ENCODE measurements at places on chromosomes 12 and 14.

DNA sequence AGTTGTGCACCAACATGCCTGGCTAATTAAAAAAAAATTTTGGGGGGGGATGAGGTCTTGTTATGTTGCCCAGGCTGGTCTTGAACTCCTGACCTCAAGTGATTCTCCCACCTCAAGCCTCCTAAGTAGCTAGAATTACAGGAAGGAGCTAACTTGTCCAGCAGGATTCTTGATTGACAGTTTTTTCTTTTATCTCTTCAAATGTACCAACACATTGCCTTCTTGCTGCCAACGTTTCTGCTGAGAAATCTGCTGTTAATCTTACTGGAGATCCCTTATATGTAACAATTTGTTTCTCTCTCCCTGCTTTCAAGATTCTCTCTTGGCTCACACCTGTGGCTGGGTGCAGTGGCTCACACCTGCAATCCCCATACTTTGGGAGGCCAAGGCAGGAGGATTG, 22.4 kb upstream of the MARK3 start:
- DNase-seq = no peak

DNA sequence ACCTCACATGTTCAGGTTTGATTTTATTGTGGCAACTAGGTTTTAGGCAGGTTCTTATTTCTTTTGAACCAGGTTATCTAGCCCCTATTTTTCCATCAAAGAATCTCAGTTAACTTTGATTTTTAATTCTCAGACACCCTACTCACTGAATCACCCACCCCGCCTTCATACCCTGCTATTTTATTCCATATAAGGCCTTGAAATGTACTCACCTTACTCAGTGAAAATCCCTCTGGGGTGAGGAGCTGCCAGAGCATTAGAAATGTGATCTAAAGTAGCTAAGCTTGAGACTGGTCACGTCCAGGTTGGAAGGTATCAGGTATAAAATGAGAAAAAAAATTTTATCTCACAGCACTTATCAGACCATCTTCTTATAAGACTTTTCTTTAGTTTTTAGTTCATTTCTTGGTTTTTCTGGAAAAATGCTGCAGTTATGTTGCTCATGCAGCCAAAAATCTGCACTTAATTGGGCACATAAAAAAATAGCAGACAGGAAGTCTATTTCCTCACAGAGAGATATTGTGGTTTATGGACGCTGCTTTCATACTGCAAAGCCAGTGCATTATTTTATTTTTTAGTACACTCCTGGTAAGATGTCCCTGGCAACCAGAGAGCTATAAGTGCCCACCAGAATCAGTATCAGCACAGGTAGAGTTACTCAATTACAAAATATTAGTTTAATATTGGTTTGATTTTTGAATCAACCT, 101.5 kb upstream of the CCDC91 start:
- DNase-seq = no peak

DNA sequence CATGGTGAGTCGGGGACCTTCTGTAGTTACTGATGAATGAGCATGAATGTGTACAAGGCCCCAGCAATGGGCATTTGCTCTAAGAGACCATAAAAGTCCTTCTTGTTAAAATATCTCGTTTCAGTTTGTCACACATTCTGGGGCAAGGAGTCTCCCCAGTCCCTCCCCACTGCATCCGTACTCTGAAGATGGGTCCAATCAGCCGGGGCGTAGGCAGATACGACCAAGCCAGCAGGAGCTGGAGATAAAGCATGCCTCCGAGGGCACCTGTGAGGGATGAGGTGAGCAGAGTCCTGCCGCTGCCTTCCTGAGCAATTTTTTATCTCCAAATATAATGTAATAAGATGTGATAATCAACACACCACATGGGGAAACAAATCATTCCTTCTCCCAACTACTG, 528.5 kb downstream of the BCL11B start:
- no peak for DNase-seq

- no peak for DNase-seq
Measured at GRCh38 chr12:65590318-65590717, 234.0 kb upstream of the HMGA2 start.

DNA sequence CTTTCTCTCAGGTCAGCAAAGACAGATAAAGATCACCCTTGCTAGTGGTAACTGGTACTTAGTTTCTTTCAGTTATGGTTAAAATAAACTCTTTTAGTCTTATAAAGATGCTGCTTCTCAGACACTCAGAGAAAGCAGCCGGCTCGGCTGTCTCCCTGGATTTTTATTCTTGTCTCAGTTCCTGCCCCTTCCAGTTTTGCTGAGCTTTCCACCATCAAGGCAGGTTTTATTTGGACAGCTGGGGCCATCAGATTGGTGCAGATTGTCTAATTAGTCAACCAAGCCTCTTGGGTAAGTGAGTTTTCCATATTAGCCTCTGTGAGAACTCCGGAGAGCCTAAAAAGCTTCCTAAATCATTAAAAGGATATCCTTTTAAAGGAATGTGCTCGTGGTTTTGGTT, 130.8 kb upstream of the BMP4 start:
- DNase-seq = no peak

DNA sequence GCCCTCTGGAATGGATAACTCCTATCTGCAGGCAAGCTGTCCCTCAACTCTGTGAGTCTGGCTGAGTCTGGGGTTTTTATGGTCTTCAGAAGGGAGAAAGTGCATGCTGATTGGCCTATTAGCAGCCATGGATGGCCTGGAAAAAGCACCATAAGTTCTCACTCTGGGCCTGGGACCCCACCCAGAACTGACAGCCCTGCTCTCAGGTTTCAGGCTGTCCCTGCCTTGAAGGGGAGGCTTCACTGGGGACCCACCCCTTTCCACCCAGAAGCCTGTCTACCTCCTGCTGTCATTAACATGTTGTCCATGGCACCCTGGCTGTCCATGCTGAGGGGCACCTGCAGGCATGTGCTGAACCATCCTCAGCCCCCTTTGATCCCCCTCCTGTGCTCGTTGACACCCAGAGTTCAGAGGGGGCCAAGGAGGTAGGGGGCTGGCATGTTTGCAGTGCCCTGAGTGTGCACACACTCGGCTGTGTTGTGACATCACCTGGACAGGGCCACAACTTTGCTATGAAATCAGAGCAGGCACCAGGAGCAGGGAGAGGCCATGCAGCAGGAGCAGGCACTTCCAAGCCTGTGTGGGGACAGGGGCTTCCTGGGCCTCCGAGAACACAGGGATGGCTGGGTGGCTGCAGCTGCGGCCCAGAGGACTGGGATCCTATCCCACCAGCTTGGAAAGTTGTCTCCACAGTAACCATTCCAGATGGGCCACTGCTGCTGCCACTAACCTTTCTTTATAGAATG, 84.7 kb downstream of the ACSS3 start:
- DNase-seq = no peak

All from stimulated activated CD4-positive, alpha-beta T cell treated with anti-CD3 and anti-CD28 coated beads, Interleukin-2, amount 100 ng/mL, for 24 hours (primary cell).